ENCODE measurements at places on chromosomes 1 and 21.

DNA sequence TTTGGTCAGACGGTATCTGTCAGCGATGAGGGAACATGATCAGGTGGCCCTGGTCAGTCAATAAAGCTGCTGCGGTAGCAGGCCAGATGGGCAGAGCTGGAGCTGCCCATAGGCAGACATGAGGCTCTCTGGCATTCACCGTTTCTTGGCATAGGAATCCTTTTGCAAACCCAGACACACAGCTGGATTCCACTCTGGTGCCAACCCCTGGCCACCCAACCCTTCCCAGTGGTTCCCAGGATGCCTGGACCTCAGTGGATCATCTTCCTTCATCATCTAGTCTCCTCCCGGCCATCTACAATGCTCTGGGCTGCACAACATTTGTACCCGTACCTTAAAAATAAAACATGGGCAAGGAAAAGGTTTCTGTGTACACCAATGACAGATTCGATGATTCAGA, 68.3 kb upstream of the ACTRT2 start:
- no peak for DNase-seq

DNA sequence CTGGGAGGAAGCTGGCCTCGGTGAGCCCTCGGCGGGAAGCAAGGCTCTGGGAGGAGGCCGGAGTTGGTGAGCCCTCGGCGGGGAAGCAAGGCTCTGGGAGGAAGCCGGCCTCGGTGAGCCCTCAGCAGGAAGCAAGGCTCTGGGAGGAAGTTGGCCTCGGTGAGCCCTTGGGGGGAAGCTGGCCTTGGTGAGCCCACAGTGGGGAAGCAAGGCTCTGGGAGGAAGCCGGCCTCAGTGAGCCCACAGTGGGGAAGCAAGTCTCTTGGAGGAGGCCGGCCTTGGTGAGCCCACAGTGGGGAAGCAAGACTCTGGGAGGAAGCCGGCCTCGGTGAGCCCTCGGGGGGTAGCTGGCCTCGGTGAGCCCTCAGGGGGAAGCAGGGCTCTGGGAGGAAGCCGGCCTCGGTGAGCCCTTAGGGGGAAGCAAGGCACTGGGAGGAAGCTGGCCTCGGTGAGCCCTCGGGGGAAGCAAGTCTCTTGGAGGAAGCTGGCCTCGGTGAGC, 36.0 kb downstream of the KRTAP10-1 start:
- DNase-seq, result no peak

DNA sequence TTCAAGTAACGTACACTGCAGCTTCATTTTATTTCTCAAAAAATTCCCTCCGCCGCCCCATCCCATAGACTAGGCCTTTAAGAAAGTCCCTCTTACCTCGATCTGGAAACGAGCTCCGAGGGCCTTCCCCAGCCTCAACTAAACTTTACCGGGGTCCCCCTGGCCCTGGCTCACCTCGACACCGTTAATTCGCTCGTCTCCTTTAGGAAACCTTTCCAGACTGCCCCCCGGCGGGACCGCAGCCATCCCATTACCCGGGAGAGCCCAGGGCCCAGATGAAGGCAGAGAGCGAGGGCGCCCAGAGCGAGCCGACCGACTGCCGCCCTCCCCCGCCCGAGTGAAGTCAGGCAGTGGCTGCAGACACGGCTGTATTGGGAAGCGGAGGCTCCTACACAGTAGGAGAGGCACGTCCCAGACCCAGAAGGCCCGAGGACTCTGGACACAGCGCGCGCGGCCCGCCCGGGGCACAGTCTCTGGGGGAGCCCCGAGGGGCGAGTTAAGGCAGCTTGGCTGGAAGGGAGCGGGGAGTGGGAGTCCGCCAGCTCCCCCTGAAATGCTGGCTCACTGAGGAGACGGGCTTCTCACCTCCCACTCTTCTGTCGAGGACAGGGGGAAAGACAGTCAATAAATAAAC, 14.6 kb downstream of the SEMA6C start:
- no peak for DNase-seq

GRCh38 chr1:238088560-238089290, 198.0 kb upstream of the ZP4 start:
- DNase-seq, result no peak

Measured in activated CD8-positive, alpha-beta memory T cell treated with anti-CD3 and anti-CD28 coated beads, Interleukin-2, amount 10 ng/mL, durations not matched to agents 7 days and 5 days (primary cell).